CD4-positive, alpha-beta T cell treated with Interleukin-4 for 1 hour (primary cell): ENCODE measurements at places on chromosomes 5 and 9.

DNA sequence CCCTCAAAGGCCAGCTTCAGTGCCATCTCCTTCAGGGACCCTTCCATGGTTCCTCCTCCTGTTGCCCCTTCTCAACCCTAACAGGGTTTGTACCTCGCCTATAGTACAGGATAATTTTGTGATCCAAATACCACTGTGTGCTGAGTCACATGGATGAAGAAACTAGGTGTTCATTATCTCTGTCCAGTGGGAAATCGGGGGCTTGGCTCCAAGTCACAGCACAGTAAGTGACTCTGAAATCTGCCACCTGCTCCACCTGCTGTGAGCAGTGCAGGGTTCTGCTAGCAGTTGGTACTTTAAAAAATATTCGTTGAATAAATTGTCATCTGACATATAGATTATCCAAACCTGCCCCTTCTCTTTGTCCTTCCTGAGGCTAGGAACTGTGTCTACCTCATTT, 123.2 kb upstream of the OTULINL start:
- DNase-seq = no peak

- no peak for DNase-seq
Measured at GRCh38 chr9:135692410-135692809, 6.9 kb downstream of the SOHLH1 start.

DNA sequence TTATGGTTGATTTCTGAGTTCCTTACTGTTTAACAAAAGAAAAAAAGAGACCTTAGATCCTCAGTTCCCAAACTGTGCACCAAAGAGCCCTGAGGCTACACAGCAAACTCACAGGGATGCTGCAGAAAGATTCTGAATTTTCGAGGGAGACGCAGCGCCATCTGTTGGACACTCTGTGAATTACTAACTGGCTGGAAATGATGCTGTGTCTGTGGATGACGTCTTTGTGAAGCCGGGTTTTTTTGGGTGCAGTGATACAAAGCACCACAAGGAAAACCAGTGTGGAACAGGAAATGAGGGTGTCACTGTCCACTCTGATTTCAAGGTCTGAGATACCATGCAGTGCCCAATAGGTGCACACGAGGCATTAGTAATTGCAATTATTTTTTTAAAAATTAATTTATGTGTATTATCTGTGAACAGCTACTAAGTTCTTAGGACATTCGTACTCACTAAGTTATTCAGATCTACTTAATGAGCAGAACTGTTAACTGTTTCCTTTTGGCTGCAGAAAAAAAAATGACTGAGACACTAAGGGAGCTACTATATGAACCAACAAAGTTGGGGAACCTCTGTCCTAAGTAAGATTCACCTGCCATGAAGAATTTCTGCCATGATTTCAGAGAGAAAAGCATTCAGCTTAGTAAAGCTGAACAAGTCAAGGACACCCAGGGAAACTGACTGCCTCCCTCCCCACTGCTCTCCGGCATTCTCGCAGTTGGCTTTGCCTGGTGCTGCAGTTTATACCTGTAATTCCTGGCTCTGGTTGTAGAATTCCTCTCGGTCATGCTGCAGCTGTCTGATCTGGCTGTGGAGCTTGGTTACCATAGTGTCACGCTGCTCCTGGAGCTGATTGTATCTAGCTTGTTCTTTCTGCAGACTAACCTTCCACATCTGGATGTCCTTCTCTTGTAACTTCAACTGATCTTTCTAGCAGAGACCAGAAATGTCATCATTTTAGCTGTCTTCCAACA, 23.4 kb downstream of the SPACA9 start:
- DNase-seq = peak; percentile 83

DNA sequence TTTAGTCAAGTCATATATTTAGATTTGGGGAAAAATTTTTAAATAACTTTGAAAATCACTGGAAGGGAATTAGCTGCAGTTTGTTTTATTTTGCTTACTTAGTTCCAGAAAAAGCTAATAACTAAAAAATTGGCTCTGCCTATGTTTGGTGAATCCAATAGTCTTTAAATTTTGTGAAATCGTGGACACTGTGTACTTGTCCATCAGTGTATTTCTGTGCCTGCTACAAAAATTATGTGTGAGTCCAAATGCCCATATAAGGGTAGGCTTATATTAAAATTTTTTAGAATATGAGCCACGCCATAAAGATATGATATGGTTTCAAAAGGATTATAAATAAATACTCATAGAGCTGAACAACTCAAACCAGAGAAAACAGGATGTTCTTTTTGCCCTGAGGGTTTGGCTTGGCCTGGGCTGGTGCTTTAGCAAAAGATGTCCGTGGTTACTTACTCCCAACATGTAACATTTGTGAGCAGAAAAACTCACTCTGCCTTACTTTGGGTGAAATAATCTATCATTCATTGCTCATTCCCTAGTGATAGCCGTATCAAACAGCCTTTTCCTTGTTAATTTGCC, 133.2 kb upstream of the PRLR start:
- no peak for DNase-seq

DNA sequence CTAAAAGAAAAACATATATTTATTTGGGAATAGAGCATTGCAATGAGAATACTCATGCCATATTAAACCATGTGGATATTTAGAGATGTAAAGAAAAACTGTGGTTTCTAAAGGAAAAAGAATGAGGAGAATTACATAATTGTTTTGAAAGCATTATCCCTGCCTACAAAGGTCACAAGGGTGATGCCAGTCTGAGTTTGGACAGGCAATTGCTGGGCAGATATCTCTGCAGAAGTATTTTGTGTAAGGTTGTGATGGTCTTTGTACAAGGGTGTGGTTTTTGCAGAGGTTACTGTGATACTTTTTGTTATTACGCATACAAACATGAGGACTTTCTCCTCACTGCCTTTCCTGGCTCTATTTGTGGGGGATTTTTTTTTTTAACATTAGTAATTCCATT, 2022.9 kb upstream of the CDH6 start:
- DNase-seq = no peak

DNA sequence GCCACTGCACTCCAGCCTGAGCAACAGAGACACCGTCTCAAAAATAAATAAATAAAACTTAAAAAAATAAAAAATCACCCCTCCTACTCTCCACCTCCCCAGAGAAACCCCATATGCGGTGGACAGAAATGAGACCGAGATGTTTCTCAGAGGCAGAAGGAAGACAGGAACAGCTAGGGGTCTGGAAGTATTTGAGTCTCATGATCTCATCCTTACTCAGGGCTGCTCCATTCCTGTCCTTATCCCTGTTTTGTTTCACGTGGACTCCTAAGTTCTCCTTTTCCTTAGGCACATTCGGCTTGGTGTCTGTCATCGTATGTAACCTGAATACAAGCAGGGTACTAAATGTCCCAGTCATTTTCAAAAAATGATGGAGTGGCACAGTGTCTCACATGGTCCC, 76.1 kb downstream of the C9orf50 start:
- no peak for DNase-seq

GRCh38 chr9:92637886-92638620, 31.9 kb downstream of the IPPK start:
- DNase-seq = no peak

- no peak for DNase-seq
Measured at GRCh38 chr9:32882705-32883104, 99.4 kb downstream of the TMEM215 start.

- DNase-seq = peak; percentile 45
Measured at GRCh38 chr9:124257844-124258606, at the start of gene NEK6. NEK6 (plus strand) TSS chr9:124257949; CDS start chr9:124301965, 44,016 bp downstream.

DNA sequence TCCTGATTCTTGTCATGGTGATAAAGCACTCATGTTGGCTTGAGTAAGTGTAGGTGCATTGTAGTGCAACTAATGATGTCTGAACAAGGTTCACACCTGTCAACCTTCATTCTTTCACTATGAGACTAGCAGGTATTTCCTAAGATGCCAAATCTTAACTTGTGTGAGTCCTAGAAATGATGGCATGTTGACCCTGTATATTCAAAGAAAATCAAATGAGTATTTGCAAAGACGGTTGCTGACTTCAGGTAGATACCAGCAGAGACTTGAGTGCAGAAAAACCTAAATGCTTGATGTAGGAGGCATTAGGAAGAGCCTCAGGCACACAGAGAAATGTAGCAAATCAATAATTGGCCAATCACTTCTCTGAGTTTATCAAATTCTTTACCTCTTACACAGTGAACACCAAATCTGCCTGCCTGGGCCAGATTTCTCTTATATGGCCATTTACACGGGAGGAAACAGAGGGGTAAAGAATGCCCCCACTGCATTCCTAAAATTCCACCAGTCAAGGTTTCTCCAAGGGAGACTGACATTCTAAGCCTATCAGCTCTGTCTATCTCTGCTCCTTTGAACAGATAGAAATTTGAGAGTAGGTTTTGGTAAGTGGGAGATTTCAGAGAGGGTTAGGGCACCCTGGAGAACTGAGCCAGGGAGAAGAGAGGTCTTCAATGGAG, 488.6 kb upstream of the WWC1 start:
- DNase-seq = no peak

- no peak for DNase-seq
Measured at GRCh38 chr5:154411338-154411737, 34.5 kb upstream of the SAP30L start.

- DNase-seq = no peak
Measured at GRCh38 chr5:42927730-42928129, 112.4 kb downstream of the ANXA2R start.
